NCI-H748 treated with DMSO at 0.1 percent for 48 hours (cell line): ENCODE measurements at places on chromosomes 2 and 18.
A peak's percentile ranks its signal among the peaks of the same experiment; 100 is the strongest.

- DNase-seq: no peak
Observed at GRCh38 chr18:60838677-60839076, 466.1 kb upstream of the MC4R start.

GRCh38 chr18:51491678-51492372 is 294.3 kb upstream of the MEX3C start:
- DNase-seq: no peak

GRCh38 chr18:77165503-77166188 is 33.1 kb upstream of the MBP start:
- DNase-seq: no peak

DNA sequence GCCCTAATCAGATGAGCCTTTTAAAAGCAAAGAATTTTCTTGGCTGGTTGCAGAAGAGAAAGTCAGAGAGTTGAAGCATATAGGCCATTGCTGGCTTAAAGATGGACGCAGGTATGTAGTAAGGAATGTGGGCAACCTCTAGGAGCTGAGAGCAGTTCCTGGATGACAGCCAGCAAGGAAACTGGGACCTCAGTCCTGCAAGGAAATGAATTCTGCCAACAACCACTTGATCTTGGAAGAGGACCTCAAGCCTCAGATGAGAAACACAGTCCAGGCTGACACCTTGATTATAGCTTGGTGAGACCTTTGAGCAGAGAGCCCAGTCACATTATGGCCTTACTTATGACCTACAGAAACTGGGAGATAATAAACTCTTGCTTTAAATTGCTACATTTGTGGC is 15.7 kb downstream of the PHOSPHO2 start:
- no peak for DNase-seq

DNA sequence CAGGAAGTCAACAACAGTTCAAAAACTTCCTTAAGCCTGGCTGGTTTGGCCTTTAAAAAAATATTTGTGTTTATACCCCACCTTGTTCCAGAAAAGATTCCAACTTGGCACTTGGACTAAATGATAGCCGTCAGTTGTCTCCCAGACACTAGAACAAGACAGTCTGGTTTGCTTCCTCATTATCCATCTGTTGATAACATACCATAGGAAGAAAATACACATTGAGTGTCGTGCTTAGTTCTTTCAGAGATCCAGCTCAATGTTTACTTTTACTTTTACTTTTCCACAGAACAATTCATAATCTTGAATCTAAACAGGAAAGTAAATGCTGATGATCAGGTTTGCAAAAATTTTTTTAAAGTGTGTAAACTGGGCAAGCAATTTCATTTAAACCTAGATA is 2.4 kb upstream of the VPS54 start:
- DNase-seq: no peak

GRCh38 chr2:18473241-18474181 is 86.9 kb downstream of the RDH14 start:
- no peak for DNase-seq

- no peak for DNase-seq
Observed at GRCh38 chr2:46171996-46172546, 125.1 kb upstream of the EPAS1 start.

- no peak for DNase-seq
Observed at GRCh38 chr18:9147440-9148202, 11.0 kb downstream of the ANKRD12 start.

GRCh38 chr2:207054521-207054920 is 111.2 kb downstream of the KLF7 start:
- no peak for DNase-seq

DNA sequence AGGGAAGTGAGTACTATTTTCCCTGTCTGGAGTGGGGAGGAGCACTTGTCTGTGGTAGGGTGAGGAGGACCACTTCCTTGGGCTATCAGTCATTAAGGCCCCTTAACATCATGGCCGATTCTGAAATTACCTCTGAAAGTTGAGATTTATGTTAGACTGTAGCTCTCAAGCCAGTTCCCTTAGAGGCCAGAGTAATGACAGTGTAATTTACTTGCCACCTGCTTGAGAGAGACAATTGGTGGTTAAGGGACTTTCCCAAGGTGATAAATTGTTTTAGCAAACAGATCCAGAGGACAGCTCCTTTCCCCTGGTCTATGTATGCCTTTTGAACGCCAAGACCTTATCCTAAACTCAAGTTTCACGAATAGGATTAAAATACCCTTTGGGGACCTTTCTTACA is 56.1 kb downstream of the NEDD4L start:
- no peak for DNase-seq

GRCh38 chr18:23131693-23132319 is 3.5 kb upstream of the CABLES1 start:
- peak; percentile 63 for DNase-seq

DNA sequence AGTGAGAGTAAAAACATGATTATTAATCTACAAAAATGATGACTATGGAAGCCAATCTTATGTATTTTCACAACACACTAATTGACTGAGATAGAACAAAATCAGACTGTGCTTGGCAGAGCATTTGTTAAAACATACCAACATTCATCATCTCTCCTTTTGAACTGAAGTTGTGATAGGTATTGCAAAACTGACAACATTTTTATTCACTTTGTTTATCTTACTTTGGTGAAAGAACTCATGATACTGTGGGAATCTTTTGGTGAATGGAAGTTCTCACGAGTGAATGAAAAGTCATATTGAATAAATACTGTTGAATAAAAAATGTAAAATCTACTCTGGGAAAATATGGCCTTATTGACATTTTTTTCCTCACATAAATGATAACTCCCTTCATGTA is 1430.2 kb upstream of the PIK3C3 start:
- no peak for DNase-seq

DNA sequence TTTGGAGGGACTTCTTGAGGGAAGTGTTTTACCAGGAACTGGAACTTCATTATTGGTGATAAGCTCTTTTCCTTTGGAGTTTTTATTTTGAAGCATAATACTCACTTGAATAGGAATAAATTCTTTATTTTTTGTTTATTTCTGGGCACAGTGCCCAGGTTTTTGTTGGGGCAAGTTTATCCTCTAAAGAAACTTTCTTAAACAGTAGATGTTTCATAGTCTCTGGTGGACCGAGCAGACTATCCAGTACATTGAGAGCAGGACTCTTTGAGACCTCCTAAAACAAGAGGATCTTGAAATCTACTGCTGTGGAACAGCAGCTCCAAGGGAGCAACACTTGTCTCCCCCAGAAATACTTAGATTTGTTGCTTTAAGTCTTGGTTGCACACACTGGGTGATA is 109.4 kb downstream of the PARD3B start:
- DNase-seq: no peak

GRCh38 chr2:168639018-168639417 is 163.4 kb upstream of the NOSTRIN start:
- DNase-seq: no peak

- no peak for DNase-seq
Observed at GRCh38 chr2:219633276-219634065, 6.0 kb downstream of the SLC4A3 start.

DNA sequence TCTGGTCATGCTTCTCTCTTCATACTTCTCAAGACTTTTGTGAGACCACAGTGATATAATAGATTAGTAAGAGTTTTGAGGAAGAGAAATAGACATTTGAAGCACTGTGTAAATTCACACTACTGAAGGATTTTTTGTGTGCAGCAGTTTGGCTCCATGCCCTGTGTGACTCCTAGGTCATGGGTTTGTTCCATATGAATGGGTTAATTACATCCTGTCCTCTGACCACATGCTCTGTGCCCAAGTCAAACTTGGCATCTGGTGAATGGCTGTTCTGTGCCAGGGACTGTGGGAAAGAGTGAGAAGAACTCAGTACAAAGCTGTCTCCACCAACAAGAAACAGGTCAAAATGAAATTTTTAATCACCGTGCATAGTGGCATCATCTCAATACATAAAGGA is 304.0 kb downstream of the LNPK start:
- no peak for DNase-seq

- DNase-seq: no peak
Observed at GRCh38 chr2:195838002-195838401, 181.0 kb downstream of the SLC39A10 start.

- DNase-seq: no peak
Observed at GRCh38 chr2:11279398-11279797, 65.0 kb downstream of the ROCK2 start.

DNA sequence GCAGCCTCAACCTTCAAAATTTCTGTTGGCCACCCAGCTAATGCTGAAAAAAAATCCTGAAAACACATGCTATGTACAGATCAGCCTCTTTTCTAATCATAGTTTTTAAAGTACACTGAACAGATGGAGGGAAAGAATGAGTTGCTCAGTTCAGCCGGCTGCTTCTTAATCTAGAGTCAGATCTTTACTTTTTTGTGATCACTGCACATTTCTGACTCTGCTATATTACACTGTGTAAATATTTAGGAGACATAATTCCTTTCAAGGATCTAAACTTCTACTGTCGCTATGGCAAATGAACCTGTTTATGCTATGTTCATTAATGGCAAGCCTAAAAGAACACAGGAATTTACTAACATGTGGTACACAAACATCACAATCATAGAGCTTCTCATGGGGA is 114.2 kb downstream of the SRBD1 start:
- DNase-seq: no peak

DNA sequence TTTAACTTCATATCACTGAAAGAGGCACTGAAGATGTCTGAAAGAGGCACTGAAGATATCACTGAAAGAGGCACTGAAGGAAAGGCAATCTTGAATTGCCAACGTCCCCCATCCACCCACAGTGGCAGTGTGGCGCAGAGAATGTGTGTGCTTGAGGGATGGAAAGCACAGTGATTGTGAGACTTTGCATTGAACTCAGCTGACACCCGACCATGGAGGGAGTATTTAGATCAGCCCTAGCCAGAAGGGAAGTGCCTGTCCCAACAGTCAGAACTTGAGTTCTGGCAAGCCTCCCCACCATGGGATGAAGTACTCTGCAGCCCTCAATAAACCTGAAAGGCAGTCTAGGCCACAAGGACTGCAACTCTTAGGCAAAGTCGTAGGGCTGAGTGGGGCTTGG is 33.8 kb downstream of the MAP4K3 start:
- no peak for DNase-seq

DNA sequence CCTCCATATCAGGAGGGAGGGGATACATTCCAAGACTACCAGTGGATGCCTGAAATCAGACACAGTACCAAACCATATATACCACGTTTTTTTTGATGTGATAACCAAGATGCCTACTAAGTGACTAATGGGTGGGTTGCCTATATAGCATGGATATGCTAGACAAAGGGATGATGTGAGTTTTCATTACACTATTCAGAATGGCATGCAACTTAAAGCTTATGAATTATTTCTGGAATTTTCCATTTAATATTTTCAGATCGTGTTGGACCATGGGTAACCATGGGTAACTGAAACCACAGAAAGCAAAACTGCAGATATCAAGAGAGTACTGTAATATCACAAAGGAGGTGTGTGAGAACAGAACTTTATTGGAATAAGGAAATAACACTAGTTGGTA is 39.6 kb upstream of the CRACDL start:
- no peak for DNase-seq

DNA sequence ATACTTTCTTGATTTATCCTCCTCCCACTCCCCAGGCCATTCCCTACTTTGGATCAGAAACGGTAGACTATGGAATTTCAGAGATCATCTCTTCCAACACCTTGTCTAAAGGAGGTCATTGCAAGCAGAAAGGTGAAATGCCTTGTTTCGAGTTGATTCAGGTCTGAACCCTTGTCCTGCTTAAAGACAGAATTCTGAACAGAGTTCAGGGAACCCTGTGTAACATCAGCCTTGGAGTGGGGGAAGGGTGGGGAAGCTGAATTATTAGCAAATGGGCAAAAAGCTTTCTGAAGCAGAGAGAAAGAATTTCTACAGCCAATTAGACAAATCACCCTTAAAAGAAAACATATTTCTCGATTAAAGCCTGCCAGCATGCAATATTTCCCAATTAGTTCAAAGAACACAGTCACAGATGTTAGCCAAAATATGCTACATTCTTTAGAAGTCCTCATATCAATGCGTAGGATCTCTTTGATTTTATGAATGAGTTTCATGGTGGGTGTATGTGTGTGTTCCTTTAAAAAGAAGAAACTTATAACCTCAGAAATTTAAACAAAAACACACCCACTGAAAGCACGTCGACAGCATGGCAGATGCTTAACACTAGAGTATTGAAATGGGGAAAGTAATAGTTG is 353.1 kb downstream of the RND3 start:
- DNase-seq: no peak
